Suppressor macrophage treated with lipopolysaccharide for 1 hour (primary cell): ENCODE measurements at places on chromosomes 2 and 18.

DNA sequence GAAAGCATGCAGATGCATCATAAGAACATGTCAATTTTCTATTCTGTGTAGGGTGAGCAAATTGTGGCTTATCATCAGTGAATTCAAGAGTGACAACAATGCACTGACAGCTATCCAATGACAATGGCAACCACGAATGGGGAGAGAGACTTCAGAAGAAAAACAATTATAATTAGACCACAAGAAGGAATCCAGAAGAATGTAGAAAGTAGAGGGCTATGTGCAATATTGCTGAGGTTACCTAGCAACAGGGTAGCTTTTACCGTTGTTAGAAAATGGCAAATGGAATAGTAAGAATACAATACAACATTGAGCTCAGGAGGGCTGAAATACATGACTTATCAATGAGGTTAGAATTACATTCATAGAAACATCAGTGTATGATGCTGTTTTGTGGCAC is 71.1 kb upstream of the SESTD1 start:
- no peak for DNase-seq

DNA sequence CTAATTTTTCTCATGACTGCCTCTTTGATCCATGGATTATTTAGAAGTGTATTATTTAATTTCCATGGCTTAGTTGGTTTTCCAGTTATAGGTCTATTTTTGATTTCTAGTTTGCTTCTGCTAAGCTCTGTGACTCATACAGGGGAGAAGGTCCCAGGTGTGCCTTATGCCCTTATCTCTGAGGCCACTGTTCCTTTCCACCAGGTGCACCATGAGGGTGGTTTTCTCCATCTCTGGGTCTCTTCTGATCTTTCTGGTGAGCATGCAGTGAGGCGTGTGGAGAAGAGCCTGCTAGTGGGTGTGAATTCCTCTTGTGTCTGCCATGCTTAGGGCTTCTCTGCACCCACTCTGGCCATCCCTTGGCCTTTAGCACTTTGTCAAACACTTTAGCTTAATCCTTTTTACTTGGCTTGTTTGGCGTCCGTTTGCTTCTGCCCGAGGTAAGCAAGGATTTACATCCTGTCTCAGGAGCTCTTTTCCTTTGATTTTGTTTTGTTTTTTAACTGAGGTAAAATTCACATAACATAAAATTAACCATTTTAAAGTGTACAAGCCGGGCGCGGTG is 129.8 kb upstream of the ARL4C start:
- DNase-seq: no peak

- DNase-seq: no peak
Observed at GRCh38 chr18:48996901-48997463, 46.2 kb upstream of the SMAD7 start.

GRCh38 chr2:165843351-165843750 is 49.3 kb upstream of the GALNT3 start:
- DNase-seq: no peak

DNA sequence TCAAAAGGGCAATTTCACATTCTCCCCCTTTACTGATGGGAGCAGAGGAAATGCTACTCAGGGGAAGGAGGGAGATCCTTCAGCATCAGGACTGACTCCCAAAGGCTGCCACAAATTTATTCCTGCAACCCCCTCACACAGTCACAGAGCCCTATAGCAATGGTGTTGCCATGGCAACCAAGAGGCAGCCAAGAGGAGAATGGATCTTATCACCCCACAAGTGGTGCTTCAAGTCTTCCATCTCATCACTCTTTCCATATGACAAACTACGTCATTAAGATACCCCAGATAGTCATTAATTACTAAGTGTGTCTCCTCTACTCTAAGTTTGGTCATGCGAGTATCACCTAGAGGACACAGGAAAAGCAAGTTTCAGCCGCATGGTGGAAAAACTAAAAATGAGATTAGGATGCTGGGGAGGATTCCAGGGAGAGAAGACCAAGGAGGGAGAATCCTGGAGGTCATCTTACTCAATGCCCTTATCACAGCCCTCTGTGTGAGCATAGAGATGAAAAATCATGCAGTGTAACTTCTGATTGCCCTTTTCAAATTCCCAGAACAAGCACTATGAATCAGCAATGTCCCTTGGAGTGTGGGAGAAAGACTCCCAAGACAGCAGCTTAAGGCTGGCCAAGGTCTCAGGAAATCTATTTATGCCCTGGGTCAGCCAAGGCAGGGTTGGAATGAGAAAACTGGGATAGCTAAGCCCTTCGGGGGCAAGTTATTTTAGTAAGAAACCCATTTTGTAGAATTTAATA is 885.7 kb upstream of the KLHL29 start:
- no peak for DNase-seq

DNA sequence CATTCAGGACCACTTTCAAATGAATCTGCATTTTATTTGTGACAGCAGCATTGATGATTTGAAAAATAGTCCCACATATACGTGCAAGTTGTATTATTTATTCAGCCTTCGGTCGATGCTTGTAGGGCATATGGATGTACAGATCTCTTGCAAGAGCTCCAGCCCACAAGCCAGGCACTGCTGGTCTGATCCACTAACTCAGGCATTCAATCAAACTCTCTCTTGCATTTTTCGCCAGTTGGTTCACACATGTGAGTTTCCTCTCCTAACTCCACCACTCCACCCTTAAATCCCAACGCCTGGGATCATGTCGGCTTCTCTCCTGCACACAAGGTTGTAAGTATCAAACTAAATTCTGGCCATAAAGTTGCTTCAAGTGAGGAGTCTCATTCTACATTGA is 318.7 kb downstream of the CYP26B1 start:
- no peak for DNase-seq

DNA sequence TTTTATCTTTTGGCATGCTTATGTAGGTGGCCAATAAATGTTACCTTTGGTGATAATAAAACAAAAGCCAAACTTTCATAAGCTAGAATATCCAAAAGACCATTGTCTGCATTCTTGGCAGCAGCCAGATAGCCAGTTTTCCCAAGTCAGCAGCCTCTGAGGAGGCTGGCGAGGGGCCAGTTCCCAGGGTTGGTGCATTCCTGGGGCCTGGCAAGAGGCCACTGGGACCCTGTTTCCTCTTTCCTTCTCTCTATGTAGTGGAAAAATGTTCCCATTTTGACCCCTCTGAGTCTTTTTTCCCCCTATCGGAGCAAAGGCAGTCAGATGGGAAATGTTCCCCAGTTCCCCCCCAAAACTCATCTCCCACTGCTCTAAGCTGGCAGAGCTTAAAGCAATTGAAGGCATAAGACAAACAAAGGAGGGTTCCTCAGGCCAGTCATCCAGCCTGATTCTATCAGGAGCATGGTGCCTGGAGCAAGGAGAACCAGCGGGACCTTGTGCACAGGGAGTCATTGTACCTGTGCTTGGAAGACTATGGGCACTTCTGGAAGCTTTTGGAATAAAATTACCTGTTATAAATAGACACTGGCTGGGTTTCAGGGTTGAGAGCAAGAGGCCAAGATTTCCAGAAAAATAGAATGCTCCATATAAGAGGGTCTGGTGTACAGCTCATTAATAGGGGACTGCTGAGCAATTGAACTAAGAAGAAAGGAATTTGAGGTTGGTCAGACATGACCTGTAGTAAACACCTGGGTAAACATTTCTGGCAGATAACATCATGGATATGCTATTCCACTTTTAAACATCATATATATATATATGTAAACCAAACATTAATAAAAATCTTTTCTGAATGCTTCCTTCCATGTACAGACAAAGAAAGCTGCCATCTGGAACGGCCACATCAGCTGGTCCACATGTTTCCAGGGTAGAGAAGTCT is 63.4 kb downstream of the NCKAP5 start:
- no peak for DNase-seq

GRCh38 chr2:86035883-86036668 is 69.6 kb downstream of the POLR1A start:
- peak; percentile 86 for DNase-seq
